Mammary epithelial cell (primary cell): ENCODE measurements at places on chromosomes 2 and 18. TPM values are rescaled to one million over a fixed set of nuclear protein-coding genes. Genes with fewer than 3 reads are reported as not detected.

SERPINB4 gene
- 0.35 TPM in 1 of 2 replicates, not detected in the other for total RNA-seq

PLEKHB2 gene
- total RNA-seq = 72.1 and 81.2 TPM in 2 replicates

ASB18 gene
- not detected for total RNA-seq

ALKAL2 gene
- total RNA-seq = not detected in 2 replicates

EXOC6B gene
- total RNA-seq = 38.3 TPM

FBLN7 gene
- total RNA-seq = 0.13 and 0.21 TPM in 2 replicates
